ENCODE measurements at places on chromosomes 7 and 10.
A peak's percentile ranks its signal among the peaks of the same experiment; 100 is the strongest.

DNA sequence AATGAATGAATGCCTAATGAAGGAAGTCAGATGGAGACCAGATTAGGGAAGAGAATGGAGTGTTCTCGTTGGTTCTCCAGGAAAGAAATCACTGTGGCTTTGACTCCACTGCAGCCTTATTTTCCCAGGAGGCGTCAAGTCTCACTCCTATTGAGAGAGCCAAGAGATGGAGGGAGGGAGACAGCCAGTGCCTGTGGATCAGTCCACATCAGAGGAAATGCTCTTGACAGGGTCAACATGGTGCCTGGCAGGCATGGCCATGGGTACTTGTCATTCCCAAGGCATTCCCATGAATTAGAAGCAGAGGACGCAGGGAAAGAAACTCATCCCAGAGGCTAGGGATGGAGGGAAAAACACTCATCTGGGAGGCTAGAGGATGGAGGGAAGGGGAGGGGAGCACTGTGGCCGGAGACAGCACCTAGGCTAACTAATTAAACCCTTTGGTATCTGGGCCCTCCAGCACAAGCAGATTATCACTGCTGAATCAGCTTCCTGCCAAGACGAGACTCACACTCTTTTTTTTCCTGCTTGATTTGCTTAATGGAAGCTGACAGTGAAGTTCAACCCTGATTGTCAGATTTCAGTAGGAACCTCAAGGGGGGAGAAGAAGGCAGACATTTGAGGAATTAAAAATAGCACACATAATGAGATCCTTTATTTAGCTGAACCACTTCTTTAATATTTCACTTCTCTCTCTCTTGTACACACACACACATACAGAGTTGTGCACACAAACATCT lies 1233.2 kb upstream of the AUTS2 start:
- no peak for DNase-seq

GRCh38 chr10:77156406-77156879 lies 481.2 kb downstream of the KCNMA1 start:
- DNase-seq, result no peak

GRCh38 chr7:117237646-117238045 lies 85.2 kb downstream of the WNT2 start:
- no peak for DNase-seq

- no peak for DNase-seq
These were observed 360.9 kb downstream of the NEBL start for GRCh38 chr10:20535897-20536881.

GRCh38 chr10:69936091-69936490 lies 116.6 kb upstream of the MACROH2A2 start:
- no peak for DNase-seq

DNA sequence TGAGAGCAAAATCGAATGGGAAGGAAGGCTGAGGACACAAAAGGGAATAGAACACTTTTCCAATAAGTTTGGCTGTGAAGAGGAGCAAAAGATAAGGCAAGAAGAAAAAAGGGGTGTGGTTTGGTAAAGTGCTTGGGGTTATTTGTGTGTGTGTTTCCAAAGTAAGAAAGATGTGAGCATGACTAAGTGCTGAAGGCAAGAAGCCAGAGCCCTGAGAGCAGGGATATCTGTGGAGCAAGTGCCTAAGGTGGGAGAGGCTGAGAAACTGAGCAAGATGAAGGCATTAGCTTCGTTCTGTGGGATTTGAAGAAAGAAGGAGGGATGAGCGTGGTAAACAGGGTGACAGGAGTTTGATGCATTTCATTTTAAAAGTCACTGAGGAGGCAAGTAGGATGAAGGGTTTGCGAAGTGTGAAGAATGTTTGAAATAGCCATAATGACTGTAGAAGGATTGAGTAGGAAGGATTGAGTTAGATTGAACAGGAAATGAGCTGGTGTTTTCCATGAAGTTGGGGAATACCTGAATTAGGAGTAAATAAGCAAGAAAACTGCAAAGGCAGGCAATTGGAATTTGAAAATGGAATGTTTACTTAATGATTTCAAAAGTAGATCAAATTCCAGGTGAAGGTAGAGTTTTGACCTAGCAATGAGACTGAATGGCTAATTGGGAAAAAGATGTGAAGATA lies 19.9 kb upstream of the SP4 start:
- no peak for DNase-seq

DNA sequence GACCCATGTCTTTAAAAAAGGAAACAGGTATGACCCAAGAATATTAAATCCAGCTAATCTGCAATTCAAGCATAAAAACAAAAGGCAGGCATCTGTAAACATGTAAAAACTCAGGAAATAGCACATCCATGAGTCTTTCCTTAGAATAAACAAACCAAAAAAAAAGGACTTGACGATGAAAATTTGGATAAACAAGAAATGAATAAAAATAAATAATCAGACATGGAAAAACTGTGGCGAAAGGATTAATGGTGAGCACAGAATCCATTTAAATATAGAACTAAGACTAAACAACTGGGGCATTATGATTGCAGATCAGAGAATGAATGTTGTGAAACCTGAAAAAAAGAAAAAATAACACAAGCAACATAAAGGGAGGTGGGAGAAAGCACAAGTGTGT lies 170.1 kb downstream of the DOCK4 start:
- DNase-seq, result no peak

GRCh38 chr10:29083096-29083495 lies 205.8 kb upstream of the LYZL1 start:
- DNase-seq, result no peak

DNA sequence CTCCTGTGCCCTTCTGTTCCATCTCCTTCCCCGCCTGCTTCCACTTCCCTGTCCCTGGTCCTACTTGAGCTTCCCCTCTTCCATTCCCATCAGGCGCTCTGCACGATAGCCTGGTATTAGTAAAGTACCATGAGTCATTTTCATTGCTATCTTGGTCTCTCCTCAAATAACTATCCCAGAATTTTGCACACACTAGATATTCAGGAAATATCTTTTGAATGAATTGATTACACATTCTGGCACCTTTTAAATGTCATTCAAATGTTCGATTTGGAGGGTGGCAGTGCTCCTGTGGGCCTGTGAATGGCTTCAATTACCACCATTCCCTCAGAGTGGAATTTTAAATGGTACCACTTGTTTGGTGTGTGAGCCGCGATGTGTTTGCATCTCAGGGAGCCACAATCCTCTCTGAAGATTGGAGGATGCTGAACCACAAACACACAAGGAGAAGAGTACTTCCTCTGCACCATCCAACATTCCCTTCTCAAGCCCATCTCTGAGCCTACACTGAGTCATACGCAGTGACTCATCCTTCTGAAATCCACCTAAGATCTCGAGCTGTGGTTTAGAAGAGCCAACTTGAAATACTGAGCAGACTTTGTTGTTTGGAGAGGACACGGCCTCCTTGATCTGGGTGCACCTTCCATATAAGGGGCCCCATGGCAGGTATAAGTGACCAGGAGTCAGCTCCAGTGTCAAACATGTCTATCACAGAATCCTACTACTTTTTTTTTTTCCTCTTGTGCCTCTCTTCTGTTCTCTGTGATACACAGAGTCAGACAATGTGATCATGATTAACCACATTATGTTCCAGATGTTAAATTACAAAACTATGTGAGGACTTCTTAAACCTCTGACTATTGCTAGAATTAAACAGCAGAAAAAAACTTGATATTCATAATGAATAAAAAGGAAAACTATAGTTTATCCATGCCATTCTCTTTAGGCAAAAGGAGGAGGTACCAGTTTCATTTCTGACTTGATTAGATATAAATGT lies 81.9 kb downstream of the BMPER start:
- no peak for DNase-seq

- DNase-seq, result no peak
These were observed 65.5 kb upstream of the CREB5 start for GRCh38 chr7:28346676-28347363.

GRCh38 chr10:37206132-37206531 lies 80.7 kb downstream of the ANKRD30A start:
- no peak for DNase-seq

DNA sequence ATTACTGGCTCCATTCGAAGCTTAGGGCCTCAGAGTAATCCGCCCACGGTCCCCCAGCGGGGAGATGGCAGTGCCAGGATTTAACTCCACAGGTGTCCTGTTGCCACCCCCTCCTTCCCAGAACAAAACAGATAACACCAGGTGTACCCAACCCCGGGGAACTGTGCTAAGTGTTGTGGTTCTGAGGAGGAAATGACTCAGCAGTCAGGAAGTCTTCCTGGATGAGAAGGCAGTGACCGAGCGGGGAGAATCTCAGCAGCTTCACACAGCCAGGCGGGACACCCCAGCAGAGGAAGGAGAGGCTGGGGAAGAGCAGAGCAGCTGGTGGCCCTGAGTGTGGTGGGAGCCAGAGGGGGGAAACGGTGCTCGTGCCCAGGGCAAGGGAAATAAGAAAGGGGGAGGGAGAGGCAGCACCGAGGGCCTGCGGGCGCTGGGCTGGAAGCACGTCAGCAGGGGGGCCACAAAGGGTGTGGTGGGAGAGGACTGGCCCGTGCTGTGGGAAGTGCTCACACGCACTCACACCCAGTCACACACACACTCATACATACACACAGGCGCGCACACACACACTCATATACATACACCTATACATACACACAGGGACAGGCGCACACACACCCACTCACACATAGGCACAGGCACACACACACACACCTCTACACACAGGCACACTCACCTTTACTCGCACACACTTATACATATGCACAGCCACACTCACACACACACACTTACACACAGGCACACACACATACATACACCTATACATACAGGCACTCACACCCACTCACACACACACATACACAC lies 59.8 kb upstream of the CHST15 start:
- peak; percentile 78 for DNase-seq

- DNase-seq, result no peak
These were observed 180.5 kb downstream of the DPP6 start for GRCh38 chr7:154232700-154233099.

GRCh38 chr10:62451611-62451975 lies 77.4 kb downstream of the ZNF365 start:
- DNase-seq, result no peak

DNA sequence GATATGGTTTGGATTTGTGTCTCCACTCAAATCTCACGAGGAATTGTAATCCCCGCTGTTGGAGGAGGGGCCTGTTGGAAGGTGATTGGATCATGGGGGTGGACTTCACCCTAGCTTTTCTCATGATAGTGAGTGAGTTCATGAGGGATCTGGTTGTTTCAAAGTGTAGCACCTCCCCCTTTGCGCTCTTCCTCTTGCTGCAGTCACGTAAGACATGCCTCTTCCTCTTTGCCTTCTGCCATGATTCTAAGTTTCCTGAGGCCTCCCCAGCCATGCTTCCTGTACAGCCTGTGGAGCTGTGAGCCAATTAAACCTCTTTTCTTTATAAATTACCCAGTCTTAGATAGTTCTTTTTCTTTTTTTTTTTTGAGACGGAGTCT lies 17.1 kb downstream of the CDNF start:
- no peak for DNase-seq

DNA sequence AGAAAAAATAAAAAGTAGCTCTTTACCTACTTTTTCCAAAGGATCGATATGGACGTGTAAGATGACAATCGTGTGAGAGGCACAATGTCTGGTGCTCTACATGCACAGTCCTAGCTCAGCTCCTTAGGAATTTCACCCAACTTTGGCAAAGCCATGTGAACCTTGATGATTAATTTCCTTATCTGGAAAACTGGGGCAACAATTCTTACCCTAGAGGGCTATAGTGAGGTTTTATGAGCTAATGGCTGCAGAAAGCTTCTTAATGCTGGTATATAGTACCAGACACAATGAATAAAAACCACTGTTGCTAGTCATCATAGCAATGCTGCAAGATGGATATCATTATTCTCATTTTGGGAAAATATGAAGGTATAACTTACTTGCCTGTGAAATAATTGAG lies 202.7 kb downstream of the PARD3 start:
- no peak for DNase-seq

DNA sequence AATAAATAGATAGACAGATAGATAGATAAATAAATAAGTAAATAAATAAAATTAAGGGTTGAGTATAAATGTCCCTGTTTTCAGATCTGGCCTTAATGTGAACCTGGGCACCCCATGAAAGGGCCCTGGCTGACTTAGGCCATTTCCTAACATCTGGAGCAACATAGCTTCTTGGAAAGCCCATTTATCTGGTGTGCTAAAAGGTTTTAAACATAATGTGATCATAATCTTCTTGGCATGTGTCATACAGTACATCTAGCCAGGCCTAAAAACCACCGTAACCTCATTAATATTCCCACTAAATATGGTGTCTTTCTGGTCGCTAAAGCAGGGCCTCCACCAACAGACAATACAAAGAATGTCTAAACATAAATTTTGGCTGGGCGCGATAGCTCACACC lies 142.8 kb downstream of the BTAF1 start:
- DNase-seq, result no peak

DNA sequence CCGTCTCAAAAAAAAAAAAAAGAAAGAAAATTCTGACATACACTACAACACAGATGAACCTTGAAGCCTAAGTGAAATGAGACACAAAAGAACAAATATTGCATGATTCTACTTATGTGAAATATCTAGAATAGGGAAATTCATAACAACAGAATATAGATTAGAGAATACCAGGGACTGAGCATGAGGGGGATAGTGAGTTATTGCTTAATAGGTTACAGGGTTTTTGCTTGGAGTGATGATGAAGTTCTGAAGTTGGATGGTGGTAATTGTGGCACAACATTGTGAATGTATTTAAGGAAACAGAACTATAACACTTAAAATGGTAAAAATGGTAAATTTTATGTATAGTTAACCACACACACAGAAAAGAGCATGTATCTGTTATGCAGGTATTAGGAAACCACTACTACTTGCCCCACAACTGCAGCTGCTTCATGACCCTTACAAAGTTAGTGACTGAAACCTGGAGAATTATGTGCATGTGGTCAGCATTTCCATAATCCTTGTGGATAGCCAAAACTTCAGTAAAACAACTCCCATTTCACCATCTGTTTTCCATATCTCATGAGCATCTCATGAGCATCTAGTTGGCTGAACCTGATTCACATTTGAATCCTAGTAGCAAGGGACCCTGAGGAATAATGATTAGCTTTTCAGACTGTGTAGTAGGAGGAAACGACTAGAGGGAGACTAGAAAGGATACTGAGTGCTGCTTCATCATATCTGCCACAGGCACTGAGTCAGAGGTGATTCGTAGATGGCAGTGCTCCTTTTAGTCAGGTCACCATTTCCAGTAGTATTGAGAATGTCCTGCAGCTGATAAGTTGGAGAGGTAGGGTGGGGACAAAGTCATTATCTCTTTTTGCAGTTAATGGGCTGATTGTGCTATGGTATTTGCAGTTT lies 26.3 kb downstream of the SAMD8 start:
- DNase-seq, result no peak

GRCh38 chr10:3213758-3214515 lies 41.4 kb upstream of the PITRM1 start:
- DNase-seq, result no peak

DNA sequence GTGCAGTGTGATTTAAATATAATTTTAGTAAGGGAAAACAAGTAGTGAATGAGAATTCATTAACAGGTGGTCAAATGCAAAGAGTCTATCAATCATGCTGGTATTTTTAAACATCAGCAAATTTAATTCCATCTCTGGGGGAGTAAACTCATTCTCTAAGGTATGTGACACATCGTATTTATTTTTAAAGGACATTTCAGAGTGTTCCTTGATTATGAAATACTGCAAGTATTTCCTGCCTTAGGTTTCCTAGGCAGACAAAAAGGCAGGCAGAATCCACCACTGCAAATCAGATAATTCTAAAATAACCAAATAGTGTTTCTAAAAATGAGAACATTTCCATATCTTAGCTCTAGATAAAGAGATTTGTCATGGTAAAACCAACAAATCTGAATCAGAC lies 193.8 kb downstream of the LRRTM3 start:
- no peak for DNase-seq

GRCh38 chr10:80520661-80521470 lies 16.8 kb upstream of the SH2D4B start:
- no peak for DNase-seq

Data from SHP77 treated with DMSO at 0.1 percent for 48 hours (cell line).